T-cell (primary cell): ENCODE measurements at places on chromosomes 5 and 9. TPM values are rescaled to one million over a fixed set of nuclear protein-coding genes. Genes with fewer than 3 reads are reported as not detected.

The GGTA1 gene
- total RNA-seq: not detected

DNA sequence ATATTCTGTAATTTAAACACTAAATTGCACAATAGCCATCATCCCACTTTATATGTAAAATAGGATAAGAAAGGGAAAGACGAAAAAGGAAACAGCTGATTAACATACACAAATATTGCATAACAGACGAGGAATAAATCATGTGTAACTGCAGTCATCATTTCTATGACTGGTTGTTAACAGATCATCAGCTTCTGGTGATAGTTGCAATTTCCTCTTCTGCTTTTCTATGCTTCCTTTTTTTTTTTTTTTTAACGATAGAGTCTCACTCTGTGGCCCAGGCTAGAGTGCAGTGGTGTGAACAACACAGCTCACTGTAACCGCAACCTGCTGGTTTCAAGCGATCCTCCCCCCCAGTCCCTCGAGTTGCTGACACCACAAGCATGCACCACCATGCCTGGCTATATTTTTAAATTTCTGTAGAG, 22.5 kb upstream of the JAKMIP2 start:
- H3K36me3 ChIP-seq: no peaks in the 10 kb centered on the region
- H3K4me3 ChIP-seq: no peak overlapping the region
- no peaks in the 10 kb centered on the region for H3K27me3 ChIP-seq

DNA sequence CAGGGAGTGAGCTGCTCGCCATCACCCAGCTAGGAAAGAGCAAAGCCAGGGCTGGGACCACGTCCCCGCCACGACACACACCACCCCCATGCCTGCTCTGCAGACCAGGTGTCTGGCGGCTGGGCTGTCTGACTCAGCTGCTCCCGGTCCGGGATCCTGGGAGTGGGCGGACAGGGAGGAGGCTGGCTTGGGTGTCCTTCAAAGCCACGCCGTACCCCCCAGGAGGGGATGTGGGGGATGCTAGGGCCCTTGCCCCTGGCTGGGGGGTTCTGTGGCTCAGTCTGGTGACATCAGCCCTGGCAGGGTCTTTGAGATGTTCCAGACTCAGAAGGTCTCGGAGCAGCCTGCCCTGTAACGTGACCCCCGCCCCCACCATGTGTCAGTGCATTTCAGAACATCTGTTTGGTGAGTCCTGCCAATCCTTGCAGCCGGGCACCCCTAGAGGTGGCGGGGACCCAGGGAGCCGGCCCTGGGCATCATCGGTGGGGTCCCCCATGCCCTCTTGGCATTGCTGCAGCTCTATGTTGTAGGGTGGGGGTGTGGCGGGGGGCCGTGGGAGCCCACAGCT, 62.3 kb downstream of the HMCN2 start:
- no peak for DNase-seq
- no peaks in the 10 kb centered on the region for H3K36me3 ChIP-seq
- no peaks in the 10 kb centered on the region for H3K4me1 ChIP-seq

The CPEB4 gene
- total RNA-seq: 14.1 TPM

The SPATA31E1 gene
- total RNA-seq: not detected

DNA sequence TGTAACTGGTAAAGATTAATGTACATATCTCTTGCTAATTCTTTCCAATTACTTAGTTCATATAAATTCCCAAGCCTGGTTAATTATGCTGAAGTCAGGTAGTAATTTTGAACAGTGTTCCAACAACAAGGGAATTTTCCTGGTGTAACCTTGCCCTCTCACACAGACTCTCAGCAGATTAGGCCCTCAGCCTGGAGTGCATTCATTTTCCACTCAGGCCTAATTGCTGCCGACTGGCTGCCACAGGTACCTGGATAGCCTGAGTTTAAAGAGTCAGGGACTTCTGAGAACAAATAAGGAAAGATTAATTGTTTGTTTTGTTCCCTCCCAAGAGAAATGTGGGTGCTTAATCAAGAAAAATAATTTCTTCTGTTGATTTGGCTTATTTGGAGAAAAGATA, 71.4 kb downstream of the PPIC start:
- no peak for DNase-seq
- no peaks in the 10 kb centered on the region for H3K4me1 ChIP-seq
- H3K27ac ChIP-seq: no peak overlapping the region
- H3K36me3 ChIP-seq: no peaks in the 10 kb centered on the region
- no peaks in the 10 kb centered on the region for H3K27me3 ChIP-seq
